RWPE1 (cell line): ENCODE measurements at places on chromosomes 11 and 22.
A peak's percentile ranks its signal among the peaks of the same experiment; 100 is the strongest.

- DNase-seq = no peak
These were observed 159.1 kb downstream of the WNT11 start for GRCh38 chr11:76047231-76047630.

DNA sequence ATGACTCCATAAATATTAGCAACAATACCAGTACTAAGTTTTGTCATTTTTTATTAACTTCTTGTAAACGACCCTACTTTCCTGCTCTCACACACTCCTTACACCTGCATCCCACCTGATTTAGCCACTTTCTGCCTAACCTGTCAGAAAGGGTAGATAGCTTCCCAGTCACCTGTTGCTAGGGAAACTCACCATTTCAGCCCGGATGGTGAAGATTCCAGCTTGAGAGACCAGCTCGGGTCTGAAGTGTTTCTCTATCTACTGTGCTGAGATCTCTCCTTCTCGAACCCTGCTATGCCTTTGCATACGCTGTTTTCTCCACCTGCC lies at the start of gene PARVG:
TSS of gene PARVG (plus strand) at position 220 of the 327 bp plus-strand sequence. CDS start 2,405 bp downstream, outside the sequence.
- peak; percentile 7 for DNase-seq

GRCh38 chr22:30089655-30089974 lies 9.4 kb downstream of the HORMAD2 start:
- DNase-seq = no peak

- no peak for DNase-seq
These were observed 3.8 kb downstream of the EHD1 start for GRCh38 chr11:64874308-64875240.

GRCh38 chr22:37280718-37281117 lies 1.6 kb upstream of the CYTH4 start:
- DNase-seq = no peak

GRCh38 chr11:116512841-116513240 lies 259.9 kb downstream of the BUD13 start:
- DNase-seq = no peak

DNA sequence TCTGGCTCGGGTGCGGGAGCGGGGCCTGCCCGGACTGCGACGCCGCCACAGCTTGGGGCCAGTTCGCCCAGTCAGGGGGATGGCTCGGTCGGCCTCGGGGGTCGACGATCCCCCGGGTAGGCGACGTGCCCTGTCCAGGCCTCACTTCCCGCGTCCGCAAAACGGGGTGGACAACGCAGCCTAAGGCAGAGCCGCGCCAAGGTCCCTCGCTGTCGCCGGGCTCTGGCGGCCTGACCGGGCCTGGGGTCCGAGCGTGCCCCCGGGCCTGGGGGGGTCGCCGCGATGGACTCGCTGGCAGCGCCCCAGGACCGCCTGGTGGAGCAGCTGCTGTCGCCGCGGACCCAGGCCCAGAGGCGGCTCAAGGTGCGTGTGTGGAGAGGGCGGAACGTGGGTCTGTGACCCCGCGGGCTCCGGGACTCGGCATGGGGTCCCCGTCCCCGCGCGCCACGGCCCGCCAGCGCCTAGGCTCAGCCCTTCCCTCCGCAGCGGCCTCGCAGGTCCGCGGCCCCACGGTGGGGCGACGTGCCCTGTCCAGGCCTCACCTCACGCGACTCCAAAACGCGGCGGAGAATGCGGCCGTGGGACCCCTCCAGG lies 4.2 kb downstream of the SEPTIN5 start:
- DNase-seq = no peak

GRCh38 chr11:77403211-77403610 lies 70.7 kb downstream of the PAK1 start:
- no peak for DNase-seq

GRCh38 chr22:48890693-48891554 lies 936.7 kb downstream of the BRD1 start:
- no peak for DNase-seq

- DNase-seq = peak; percentile 94
These were observed 33.3 kb downstream of the AMPD3 start for GRCh38 chr11:10488121-10488933.

DNA sequence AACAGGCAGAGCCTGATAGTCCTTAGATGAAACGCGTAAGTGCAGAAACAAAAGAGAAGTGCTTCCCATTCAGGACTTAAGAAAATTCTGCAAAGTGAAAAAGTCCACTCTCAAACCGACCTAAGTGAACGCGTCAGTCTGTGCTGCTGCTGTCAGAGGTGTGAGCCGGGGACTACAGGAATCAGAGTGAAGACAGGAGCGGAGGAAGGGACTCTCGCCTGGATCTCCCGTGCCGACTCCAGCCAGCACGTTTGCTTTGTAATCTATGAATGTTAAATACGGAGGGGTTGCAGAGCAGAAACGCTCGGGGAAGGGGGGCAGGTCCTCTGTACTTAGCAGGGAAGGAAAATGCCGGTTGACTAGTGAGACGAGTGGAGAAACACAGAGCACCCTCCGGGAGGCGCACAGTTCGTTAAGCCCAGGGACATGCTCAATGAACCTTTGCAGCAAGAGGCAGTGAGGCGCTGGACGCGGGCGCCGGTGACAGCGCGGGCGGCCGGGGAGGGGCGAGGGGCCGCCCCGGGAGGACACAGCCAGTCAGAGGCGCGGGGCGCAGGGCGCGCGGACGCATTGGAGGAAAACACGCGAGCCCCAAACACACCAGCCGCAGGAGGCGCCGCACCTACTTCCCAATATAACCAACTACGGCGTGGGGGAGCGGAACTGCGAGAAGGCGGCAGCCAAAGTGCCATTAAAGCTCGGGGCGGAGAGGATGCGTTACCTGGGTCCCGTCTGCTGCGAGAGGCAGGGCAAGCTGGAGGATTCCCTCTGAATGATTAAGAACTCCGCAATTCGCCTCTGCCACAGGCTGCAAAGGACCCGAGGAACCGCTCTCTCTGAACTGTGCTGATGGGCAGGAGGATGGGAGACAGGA lies at the start of gene CNTN5:
TSS of gene CNTN5 (plus strand) at position 598 of the 874 bp plus-strand sequence.
- DNase-seq = peak; percentile 0

DNA sequence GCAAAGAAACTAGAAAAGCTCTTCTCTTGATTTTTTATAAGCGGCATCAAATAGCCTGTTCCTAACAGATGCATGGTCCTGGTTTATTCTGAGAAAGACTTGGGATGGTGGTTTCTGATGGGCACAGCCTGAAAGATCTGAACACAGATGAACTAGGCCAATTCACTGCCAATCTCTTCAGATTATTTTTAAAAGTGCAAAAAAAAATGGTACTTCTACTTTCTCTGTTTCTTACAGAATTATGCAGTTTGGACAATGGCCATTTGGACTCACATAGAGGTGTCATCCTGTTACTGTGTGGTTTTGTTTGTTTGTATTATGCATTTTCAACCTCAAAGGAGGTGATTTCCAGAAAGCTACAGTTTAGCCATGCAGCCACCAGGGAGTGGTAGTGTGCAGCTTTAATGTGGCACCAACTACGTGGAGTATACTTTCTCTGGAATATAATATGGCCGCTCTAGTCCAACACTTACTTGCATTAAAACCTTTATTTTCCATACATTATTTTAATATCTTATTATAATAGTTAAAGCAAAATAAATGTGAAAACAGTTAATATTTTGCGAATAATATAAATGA lies 469.8 kb upstream of the KIRREL3 start:
- no peak for DNase-seq

DNA sequence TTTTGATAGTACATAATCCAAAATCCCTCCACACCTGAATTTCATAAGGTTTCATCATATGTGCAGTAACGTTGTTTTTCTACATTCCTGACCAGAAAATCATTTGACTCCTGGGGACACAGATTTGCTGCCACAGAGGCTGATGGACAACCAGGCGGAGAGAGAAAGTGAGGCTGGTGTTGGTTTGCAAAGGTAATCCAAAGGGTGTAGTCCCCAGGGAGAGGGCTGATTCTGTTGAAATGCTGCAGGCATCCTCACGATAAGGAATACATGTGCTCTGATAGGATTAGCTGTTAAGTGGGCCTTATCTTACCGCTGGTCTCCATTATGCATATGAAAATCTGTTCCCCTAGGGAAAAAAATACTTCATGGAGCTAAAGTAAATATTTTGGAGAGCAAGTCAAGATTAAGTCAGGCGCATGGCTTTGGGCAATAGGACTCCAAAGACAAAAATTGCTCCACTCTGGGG lies 8.1 kb downstream of the APOL6 start:
- no peak for DNase-seq

DNA sequence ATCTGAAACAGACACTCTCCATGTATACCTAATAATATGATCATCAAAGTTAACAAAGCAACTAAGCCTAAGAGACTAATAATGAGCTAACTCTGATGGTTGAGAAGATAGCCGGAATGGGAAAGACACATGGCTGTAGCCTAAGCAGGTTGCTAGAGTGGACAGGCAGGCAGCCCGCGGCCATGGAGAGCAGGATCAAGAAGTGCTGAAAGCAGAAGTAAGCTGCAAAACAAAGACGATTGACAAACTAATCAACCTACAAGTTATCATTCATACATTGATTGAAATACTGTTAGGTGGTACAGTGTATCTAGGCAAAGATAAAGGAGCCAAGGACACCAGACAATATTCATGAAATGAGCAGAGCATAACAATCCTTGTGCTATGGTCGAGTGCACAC lies 29.3 kb downstream of the SLN start:
- DNase-seq = no peak

GRCh38 chr11:118198370-118198769 lies 21.9 kb upstream of the SCN2B start:
- DNase-seq = peak; percentile 60

- no peak for DNase-seq
These were observed 38.5 kb downstream of the MED15 start for GRCh38 chr22:20545681-20546521.

- no peak for DNase-seq
These were observed 391.5 kb downstream of the CADM1 start for GRCh38 chr11:115112754-115113153.

- no peak for DNase-seq
These were observed 12.7 kb downstream of the BAIAP2L2 start for GRCh38 chr22:38097557-38098409.

DNA sequence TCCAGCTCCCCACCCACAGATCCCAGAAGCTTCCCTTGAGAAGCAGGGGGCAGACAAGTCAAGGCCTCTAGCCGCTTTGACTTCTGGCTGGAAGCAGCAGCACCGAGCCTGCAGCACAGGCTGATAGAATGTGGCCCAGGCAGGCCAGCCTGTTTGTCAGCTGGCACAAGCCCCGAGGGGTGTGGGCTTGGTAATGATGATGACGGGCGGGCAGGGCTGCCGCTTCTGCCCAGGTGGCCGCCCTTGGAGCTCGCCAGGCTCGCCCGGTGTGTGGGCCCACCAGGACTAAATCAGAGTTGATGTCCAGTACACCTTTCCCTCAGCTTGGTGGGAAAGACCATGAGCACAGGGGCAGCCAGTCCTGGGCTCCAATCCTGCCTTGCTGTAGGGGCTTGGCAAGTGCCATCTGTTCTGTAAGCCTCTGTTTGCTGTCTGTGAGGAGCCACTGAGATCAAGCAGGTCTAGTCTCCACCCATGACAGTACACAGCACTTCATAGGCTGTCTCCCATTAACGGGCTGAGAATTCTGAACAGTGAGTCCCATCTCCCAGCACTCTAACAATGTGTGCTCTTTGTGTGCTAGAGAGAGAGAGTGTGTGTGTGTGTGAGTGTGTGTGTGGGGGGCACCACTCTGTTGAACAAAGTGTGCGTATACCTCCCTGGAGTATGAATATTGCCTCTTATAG lies 26.8 kb downstream of the MICAL2 start:
- no peak for DNase-seq

GRCh38 chr11:96215110-96215782 lies 127.7 kb downstream of the MAML2 start:
- DNase-seq = no peak

DNA sequence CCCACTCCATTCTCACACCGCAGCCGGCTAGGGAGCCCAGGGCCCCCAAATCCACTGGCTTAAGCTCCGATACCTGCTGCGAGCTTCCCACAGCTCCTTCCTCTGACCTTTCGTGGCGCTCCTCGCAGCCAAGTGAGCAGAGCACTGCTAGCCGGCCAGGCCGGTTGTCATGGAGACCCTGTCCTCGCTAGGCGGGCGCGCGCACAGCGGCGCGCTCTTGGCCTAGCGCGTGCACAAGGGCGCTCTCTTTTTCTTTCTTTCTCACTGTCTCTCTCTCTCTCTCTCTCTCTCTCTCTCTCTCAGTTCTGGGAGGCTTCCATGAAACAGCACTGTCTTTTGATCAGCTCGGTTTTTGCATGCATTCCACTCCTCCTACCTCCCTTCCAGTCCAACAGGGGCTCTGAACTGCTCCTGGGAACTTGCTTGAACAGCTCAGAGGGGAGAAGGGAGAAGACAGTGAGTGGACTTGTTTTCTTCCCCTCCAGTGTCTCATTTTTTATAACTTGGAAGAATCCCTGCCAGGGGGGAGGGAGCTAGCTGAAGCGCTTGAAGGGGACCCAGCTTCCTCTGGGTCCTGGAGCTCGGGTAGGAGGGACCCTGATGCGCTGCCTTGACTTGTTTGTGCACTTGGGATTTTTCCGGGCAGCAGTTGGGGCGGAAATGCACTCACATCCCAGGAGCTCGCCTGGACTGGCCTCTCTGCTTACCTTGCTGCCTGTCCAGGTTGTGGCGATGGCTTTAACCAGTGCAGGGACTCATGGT lies 100.3 kb upstream of the AKIP1 start:
- peak; percentile 85 for DNase-seq

- no peak for DNase-seq
These were observed 345.1 kb downstream of the AASDHPPT start for GRCh38 chr11:106422583-106422982.

- DNase-seq = no peak
These were observed 3.3 kb downstream of the TMEM132A start for GRCh38 chr11:60927600-60927999.

DNA sequence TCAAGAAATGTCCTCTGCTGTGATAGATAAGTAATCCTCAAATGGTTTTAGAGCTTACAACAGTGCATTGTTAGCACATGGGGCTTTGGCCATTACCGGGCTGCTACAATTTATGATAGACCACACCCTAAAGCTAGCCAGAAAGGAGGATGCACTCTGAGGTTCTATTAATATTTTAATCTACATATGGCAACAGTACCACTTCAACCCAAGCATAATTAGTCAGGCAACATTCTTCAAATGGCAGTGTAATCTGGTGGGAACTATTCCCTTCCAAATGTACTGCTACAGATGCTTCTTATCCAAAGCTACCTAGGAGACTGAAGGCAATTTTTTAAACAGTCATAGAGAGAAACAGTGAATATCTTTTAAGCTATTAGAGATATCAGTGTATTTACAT lies 697.6 kb downstream of the KCNA4 start:
- DNase-seq = no peak

GRCh38 chr11:122235615-122236014 lies 119.6 kb upstream of the BLID start:
- no peak for DNase-seq

GRCh38 chr11:126893796-126894195 lies 106.8 kb downstream of the KIRREL3 start:
- no peak for DNase-seq

GRCh38 chr11:8283465-8284230 lies 20.0 kb upstream of the LMO1 start:
- DNase-seq = no peak

- DNase-seq = no peak
These were observed 16.9 kb downstream of the CSNK1E start for GRCh38 chr22:38300197-38300945.
